Right atrium auricular region (tissue), 2 donors: ENCODE measurements at places on chromosomes 12 and 14. TPM values are rescaled to one million over a fixed set of nuclear protein-coding genes. Genes with fewer than 3 reads are reported as not detected.
A peak's percentile ranks its signal among the peaks of the same experiment; 100 is the strongest.

DNA sequence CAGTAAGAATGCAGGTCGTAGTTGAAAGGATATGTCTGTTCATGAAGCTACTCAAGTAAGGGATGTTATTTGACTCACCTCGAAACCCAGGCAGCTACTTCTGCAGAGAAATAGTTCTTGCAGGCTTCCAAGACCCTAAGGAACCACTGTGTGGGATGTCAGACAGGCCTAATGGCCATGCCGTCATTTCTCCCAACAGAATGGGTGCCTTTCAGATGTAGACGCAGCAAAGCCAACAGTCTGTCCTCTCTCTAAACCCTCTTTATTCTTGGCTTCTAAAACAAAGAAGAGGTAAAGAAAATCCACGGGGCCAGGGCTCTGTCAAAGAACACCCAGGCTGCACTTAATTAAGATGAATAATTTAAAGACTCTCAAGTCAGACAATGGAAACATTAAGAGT is 19.0 kb upstream of the ACTN1 start:
- H3K4me1 ChIP-seq = no peaks in the 10 kb centered on the region
- no peak overlapping the region for H3K4me3 ChIP-seq
- H3K36me3 ChIP-seq = no peaks in the 10 kb centered on the region
- no peak for DNase-seq
- no peak overlapping the region for H3K27ac ChIP-seq

GRCh38 chr12:122363782-122364181 is 58.7 kb downstream of the CLIP1 start:
- H3K4me1 ChIP-seq = peaks cover 32% of the 10 kb centered on the region
- no peaks in the 10 kb centered on the region for H3K27me3 ChIP-seq
- no peak overlapping the region for H3K4me3 ChIP-seq
- peaks cover 28% of the 10 kb centered on the region for H3K36me3 ChIP-seq
- DNase-seq = peak; percentile 81

Gene HSP90B1
- 272 TPM for total RNA-seq

DNA sequence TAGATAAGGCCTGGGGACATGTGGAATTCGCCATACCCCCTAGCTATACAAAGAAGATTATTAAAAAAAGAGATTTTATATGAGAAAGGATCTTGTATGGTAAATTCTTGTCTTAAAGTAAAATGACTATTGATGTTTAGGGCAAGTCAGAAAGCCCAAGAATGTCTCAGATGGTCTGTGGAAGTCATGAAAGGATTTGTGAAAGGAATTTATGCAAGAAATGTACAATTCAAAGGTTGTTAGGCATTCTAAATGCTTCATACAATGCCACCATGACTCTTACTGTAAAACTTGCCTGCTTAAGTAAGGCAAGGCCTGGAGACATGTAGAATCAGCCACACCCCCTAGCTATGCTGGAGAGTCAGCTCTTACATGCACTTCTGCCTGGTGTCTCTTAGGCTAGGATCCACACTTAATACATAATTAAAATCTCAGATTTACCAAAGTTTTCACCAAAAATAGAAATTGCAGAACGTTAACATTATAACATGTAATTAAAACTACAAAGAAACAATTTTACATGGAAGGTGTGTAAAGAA is 8.9 kb upstream of the ETNK1 start:
- H3K27me3 ChIP-seq = no peaks in the 10 kb centered on the region
- no peak overlapping the region for H3K4me3 ChIP-seq
- no peaks in the 10 kb centered on the region for H3K36me3 ChIP-seq
- H3K4me1 ChIP-seq = no peaks in the 10 kb centered on the region
- H3K27ac ChIP-seq = no peak overlapping the region

DNA sequence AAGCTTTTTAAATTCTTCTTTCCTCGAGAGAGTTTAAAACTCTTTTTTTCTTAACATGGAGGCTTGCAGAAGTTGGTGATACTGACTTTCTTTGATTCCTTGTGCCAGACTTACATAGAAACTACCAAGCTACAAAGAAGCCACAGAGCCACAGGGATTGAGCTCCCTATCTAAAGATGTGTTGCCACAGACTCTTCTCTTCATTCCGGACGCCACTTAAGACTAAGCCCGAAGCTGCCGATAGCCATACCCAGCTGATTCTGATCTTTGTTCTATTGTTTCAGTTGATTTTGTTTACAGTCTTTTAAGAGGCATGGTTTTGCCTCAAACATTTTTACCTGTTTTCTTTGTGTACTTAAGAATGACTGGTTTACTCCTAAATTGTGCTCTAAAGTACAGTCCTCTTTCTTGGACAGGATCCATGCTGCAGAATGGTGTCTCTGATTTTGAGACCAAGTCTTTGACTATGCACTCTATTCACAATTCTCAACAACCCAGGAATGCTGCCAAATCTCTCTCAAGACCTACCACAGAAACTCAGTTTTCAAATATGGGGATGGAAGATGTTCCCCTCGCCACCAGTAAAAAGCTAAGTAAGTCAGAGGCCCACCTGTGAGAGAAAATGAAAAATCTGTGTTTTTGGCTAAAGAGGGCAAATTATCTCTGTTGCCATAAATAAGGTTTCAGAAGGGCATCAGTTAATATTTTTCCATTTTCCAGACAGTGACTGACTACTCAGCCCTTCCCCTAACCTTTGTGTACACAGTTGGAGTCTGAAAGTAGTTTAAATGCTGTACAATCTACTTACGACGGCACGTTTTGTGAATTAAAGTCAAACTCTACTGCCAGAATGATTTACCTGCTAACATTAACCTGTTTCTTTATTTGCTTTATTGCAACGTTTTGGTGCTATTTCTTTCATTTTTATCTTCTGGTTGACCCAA is 42.1 kb upstream of the KCNH3 start:
- no peak overlapping the region for H3K4me3 ChIP-seq
- H3K4me1 ChIP-seq = no peaks in the 10 kb centered on the region
- H3K27ac ChIP-seq = no peak overlapping the region
- H3K36me3 ChIP-seq = peaks cover 31% of the 10 kb centered on the region

- no peaks in the 10 kb centered on the region for H3K27me3 ChIP-seq
- no peaks in the 10 kb centered on the region for H3K36me3 ChIP-seq
- DNase-seq = no peak
- H3K4me3 ChIP-seq = no peak overlapping the region
Measured at GRCh38 chr12:82583756-82584155, 103.0 kb upstream of the TMTC2 start.

Gene TMPRSS12
- total RNA-seq = not detected

DNA sequence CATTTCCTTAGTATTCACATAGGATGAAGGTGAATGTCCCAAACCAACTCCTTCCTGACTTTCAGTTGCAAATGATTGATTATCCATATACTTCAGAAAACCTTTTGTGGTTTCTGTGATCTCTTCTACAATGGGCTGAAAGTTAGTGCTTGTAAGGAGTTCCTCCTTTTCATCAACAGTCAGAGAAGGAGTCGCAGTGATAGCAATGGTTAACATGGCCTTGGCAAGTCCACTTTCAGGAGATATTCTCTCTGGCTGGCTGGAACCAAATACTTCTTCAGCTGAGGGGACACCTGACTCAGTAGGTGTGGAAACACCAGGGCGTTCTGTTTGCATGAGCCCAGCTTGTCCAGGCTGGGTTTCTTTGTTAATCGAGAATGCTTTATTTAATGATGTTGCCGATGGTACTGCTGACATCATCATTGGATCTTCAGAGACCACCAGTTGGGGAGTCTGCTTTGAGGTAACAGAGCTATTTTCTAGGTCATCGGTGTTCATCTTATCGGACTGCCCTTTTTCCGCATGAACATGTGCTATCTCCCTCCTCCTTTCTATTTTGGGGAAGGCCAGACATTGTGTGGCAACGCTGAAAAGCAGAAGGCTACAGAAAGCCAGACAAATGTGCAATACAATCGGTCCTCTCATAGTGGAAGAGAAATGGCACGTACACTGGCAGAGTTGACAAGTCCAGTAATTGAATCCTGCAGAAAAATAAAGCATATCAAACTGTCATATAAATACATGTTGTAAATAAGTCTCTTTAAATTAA is 13.1 kb downstream of the ARMH4 start:
- no peak for DNase-seq
- H3K27ac ChIP-seq = no peak overlapping the region
- H3K36me3 ChIP-seq = no peaks in the 10 kb centered on the region
- no peaks in the 10 kb centered on the region for H3K27me3 ChIP-seq
- peaks cover 14% of the 10 kb centered on the region for H3K4me1 ChIP-seq

- H3K4me1 ChIP-seq = peaks cover 28% of the 10 kb centered on the region
- no peaks in the 10 kb centered on the region for H3K36me3 ChIP-seq
- peak; percentile 85 for DNase-seq
- H3K4me3 ChIP-seq = no peak overlapping the region
- H3K27ac ChIP-seq = peak overlapping the region; percentile 76
Measured at GRCh38 chr12:124626971-124627411, 59.6 kb upstream of the NCOR2 start.

DNA sequence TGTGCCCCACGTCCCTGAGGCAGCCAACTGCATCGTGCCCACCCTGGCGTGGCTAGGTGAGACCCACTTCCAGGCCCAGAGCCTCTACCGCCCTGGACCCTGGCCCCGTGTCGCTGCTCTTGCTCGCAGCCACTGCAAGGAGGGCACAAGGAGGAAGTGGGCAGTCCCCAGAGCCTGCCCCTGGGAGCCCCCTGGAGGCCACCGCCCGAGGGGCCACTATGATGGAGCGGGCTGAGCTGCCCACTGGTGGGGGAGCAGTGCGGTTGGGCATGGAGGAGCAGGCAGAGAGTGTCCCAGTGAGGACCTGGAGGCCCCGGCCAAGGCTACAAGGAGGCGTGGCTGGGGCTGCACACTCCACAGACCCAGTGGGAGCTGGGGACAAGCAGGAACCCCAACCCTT is 323.6 kb downstream of the PCNX1 start:
- no peaks in the 10 kb centered on the region for H3K27me3 ChIP-seq
- no peak for DNase-seq
- no peaks in the 10 kb centered on the region for H3K36me3 ChIP-seq

- no peak overlapping the region for H3K27ac ChIP-seq
- H3K36me3 ChIP-seq = no peaks in the 10 kb centered on the region
- no peak overlapping the region for H3K4me3 ChIP-seq
Measured at GRCh38 chr14:55451398-55451797, 11.0 kb upstream of the TBPL2 start.

DNA sequence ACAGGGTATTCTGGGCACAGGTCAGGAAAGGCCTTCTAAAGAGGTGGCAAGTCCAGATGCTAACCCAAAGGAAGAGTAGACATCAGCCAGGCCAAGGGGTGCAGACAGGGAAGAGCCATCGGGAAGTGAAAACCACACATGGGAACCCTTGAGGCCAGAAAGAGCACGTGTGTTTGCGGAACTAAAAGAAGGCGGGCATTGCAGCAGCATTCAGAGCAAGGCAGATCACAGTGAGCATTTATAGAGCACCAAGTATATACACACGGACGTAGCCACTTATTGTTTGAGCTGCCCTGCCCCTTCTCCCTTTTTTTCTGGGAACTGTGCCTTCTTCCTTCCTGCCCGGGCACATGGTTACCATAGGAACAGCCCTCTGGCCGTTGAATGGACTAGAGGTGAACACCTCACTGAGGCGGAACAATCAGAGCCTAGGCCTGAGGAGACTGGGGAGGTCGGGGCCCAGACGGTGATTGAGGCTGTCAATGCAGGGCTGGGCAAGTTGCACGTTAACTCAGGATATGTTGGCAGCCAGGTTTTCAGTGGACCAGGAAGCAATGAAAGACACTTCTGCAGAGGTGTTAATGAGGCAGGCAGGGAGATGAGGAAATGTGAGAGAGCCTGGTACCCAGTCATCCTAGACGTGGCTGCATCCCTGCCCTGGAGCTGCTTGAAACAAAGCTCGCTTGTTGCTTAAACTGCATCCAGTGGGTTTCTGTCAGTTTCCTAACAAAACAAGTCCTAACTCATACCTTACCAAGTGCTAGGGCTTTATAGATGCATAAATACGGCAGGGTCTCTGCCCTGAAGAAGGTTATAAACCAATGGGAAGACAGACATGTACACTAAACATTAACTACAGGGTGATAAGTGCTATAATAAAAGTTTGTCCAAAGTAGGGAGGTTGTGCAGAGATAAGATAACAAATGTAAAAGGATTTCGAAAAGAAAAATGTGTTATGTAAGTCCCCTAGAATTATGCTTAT is 34.2 kb downstream of the MOAP1 start:
- no peaks in the 10 kb centered on the region for H3K27me3 ChIP-seq
- no peak overlapping the region for H3K27ac ChIP-seq
- H3K36me3 ChIP-seq = no peaks in the 10 kb centered on the region
- no peak overlapping the region for H3K4me3 ChIP-seq

Gene PTPRB
- total RNA-seq = 22.0 TPM

Gene CLEC4E
- not detected for total RNA-seq

DNA sequence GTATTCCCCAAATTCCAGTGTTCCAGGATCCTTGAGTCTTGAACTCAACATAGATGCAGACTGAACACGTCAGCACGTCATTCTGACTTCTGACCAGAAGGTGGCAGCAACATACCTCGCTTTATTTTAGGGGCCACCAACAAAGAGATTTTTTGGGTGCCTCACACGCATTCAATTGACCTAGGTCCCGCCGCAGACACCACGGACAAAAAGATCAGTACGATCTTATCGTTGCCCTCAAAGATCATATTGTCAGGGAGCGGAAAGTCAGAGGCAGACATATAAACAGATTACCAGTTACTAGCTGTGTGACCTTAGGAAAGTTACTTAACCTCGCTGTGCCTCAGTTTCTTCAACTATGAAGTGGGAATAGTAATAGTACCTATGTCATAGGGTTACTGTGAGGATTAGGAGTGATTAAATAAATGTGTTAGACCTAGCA is 6.5 kb upstream of the PRPH start:
- H3K27ac ChIP-seq = no peak overlapping the region
- DNase-seq = peak; percentile 67
- H3K4me1 ChIP-seq = peaks cover 11% of the 10 kb centered on the region
- no peaks in the 10 kb centered on the region for H3K27me3 ChIP-seq

Gene TOMM20L
- total RNA-seq = not detected

Gene ITGB7
- 0.47 TPM for total RNA-seq

- H3K27ac ChIP-seq = peak overlapping the region; percentile 95
- H3K27me3 ChIP-seq = no peaks in the 10 kb centered on the region
- H3K4me3 ChIP-seq = peak overlapping the region; percentile 55
- peaks cover 14% of the 10 kb centered on the region for H3K4me1 ChIP-seq
- H3K36me3 ChIP-seq = peaks cover 4% of the 10 kb centered on the region
Measured at GRCh38 chr12:56333197-56333678, 562 bp downstream of the PAN2 start.
